CD8-positive, alpha-beta T cell (primary cell): ENCODE measurements at places on chromosomes 16 and 17. TPM values are rescaled to one million over a fixed set of nuclear protein-coding genes. Genes with fewer than 3 reads are reported as not detected.

C17orf75 gene
- 14.0 TPM for total RNA-seq

DNA sequence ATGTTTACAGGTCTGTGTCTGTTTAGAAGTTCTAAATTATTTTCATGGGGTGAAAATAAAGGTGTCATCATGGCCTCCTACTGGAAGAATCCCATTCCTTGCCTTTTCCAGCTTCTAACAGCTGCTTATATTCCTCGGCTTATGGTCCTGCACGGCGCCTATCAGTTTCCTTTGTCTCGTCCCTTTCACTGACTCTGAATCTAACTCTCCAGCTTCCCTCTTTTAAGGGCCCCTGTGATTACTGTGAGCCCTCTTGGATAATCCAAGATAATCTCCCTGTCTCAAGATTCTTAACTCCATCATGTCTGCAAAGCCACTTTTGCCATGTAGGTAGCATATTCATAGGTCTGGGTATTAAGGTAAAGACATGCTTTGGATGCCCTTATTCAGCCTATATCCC lies 441.0 kb upstream of the ERCC4 start:
- DNase-seq: no peak

DNA sequence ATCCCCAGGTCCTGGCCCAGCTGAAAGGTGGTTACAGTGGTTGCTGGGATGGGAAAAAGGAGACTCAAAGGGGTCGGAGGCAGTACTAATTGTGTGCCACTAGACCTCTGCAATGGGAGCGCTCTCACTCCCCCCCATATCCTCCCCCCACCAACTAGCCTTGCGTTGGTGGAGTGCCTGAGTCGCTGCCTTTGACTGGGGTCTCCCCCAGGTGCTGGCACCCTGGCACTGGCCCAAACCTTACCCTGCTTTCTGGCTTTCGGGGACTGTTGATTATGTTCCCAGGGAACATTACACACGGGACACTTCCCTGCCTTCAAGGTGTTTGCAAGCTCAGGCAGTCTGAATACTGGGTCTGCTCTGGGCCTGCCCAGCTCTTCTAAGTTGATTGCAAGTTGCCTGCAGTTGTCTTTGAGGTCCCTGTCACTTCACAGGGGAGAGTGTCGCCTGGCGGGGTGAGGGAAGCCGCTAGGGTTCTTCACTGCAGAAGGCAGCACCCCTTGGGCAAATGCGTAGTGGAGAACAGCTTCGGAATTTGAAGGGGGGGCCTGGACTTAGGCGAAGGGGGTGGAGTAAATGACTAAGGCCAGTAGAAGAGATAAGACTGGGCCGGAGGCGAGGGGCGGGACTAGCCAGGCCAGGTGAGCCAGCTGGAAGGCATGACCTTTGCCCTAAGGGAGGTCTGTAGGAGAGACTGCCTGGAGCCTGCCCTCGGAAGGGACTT lies 98.0 kb downstream of the RAB11FIP4 start:
- peak; percentile 21 for DNase-seq

- no peak for DNase-seq
Measured at GRCh38 chr17:7011942-7012254, 526 bp upstream of the RNASEK start.

DNA sequence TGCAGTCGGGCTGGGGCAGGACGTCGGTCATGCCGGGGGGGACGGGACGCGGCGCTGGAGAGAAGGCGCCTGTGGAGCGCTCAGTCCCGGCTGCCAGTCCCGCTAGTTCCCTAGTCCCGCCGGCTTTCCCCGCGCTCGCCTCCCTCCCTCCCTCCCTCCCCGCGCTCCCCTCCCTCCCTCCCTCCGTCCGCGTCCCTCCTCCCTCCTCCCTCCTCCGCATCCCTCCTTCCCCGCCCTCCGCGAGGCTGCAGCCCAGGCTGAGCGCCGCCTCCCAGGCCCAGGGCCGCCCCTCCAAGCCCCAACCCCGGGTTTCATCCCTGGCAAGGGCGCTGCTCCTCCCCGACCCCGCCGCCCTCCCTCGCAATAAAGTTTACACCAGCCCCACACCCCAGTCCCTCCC lies 34.8 kb downstream of the TIMM22 start:
- DNase-seq: no peak
